ENCODE measurements at places on chromosomes 12 and 14.

GRCh38 chr12:29710104-29710503 lies 73.6 kb downstream of the TMTC1 start:
- no peak for DNase-seq

- peak; percentile 30 for DNase-seq
Observed at GRCh38 chr12:64097366-64098105, 124.6 kb downstream of the KICS2 start.

DNA sequence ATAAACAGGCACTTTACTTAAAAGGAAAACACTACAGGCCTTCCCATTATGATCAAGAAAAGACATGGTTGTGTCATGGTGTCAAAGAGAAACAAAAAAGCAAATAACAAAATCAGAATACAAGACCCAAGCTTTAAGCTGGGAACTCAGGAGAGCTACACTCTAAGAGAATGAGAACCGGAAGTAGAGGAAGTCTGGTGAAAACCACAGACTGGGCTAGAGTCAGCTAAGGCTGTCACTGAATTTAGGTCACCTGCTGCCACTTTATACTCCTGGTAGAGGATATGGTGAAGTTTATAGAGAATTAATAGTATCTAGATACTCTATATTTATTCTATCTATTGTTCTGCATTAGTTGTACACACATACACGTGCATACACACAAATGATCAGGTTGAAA lies 971.7 kb downstream of the FLRT2 start:
- DNase-seq = no peak

GRCh38 chr12:94811611-94812010 lies 161.3 kb upstream of the TMCC3 start:
- DNase-seq = no peak

DNA sequence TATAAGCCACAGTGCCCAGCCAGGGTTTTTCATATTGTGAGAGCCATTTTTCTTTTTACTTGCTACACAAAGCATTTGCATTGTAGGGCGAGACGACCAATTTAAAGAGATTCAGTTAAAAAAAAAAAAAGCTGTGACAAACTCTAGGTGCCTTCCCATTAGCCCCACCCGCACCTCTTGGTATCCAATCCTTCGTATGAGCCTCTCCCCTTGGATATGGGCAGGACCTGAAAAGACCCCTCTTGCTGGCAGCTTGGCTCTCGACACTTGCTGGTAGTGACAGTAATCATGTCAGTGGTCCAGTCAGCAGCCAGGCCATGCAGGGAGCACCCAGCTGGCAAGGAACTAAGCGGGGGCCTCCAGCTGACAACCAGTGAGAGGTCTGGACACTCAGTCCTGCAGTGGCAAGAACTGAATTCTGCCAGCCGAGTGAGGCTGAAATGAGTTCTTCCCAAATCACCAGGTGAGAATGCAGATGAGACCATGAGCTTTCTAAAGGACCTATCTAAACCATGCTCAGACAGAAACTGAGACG lies 46.5 kb downstream of the SINHCAF start:
- DNase-seq = no peak

DNA sequence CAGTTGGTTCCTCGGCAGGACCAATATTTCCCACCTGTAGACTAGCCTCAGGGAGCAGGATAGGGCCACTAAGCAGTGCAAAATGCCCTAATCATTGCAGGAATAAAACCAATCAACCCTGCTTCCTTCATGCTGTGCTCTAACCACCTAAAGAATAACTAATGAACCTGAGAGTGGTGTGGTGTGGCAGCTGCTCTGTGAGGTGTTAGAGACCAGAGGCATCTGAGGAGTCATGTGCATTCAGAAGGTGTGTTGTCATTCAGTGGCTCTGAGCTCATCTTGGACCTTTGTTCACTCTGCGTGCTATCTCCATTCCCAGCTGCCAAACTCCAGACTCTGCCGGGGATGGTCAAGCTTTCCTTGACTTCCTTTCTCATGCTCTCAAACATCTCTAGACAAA lies 136.7 kb upstream of the EGLN3 start:
- no peak for DNase-seq

DNA sequence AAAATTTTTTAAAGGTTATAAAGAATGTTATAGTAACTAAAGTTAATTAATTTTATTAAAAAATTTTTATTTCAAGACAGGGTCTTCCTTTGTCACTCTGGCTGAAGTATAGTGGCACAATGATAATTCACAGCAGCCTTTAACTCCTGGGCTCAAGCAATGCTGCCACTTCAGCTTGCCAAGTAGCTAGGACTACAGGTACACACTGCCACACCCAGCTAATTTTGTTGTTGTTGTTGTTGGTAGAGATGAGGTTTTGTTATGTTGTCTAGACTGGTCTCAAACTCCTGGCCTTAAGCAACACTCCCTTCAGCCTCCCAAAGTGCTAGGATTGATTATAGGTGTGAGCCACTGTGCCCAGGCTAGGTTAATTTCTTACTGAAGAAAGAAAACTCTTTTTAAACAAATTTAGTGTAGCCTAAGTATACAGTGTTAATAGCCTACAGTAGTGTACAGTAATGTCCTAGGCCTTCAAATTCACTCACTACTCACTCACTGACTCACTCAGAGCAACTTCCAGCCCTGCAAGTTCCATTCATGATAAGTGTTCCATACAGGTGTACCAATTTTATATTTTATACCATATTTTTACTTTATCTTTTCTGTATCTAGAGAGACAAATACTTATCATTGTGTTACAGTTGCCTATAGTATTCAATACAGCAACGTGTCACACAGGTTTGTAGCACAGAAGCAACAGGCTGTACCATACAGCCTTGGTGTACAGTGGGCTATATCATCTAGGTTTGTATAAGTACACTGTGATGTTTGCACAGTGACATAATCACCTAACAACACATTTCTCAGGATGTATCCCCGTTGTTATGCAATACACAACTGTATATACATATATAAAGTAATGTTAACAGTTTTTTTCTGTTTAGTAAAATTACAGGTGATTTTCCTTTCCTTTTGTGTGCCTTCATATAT lies 24.7 kb upstream of the DNAAF2 start:
- DNase-seq = no peak

DNA sequence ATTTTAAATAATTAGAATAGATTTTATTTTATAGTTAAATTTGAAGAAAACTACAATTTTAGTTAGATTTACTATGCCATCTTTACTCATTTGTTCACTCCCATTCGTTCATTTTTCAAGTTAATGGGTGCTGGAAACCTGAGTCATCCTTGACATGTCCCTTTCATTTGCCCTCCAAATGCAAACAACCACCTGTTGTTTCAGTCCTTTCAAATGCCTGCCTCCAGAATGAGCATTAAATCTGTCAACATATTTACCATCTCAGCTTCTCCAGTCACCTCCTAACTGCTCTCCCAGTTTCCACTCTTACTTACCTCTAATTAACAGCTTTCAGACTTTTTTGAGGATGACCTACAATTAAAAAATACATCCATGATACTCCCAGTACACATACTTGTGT lies 375.5 kb downstream of the RAD51B start:
- DNase-seq = no peak

GRCh38 chr12:52814710-52815155 lies 817 bp upstream of the KRT4 start:
- no peak for DNase-seq

- DNase-seq = no peak
Observed at GRCh38 chr12:24537083-24537860, 411.6 kb downstream of the BCAT1 start.

GRCh38 chr12:108633534-108634248 lies at the start of gene SELPLG:
Gene SELPLG (minus strand): TSS chr12:108633894. CDS start chr12:108624307, 9,587 bp downstream.
- DNase-seq = no peak

DNA sequence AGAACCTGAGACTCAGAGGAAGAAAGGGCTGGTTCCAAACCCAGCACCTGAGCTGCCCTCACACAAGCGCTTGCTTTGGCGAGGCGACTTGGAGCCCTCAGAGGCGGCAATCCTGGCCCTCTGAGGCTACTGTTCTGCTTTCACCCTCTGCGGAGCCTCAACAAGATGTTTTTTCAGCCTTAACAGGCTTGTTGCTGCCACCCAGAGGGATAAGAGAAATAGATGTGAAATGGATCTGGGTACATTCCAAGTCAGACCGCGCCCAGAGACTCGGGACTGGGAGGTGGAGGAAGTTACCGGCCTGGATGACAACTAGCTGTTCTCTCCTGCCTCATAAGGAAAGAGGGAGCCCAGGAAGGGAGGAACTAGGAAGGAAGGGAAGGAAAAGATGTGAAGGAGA lies 89.6 kb downstream of the TTC7B start:
- DNase-seq = peak; percentile 64

DNA sequence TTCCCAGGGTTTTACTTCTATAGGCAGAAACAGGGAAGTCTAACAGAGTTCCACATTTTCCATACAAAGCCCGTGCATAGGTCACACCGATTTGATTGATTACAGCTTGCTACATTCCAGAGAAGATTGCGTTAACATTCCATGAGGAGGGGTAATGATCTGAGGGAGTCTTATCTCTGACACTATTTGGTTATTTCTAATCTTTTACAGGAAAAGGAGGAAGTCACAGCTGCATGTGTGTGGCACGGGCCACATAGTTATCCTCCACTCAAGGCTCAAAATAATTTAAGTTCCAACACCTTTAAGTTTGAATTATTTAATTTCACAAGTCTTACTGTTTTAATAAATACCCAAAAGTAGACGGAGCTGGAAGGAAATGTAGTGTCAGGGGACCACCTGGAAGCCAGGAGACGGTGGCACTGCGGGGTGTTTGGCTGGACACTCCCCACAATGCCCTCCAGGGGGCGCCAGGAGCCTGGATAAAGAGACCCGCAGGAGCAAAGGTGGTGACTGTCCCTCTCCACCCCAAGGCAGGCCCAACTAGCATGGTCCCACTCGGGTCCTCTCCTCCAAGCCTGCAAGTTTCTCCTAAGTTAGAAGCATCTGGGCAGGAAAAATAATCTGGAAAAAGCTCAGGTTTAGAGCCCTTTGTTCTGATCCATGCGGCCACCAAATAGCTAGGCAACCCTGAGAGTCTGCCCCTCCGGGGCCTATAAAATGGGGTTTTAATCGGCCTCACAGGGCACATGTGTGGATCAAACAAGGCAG lies 20.2 kb downstream of the KRT8 start:
- peak; percentile 55 for DNase-seq

GRCh38 chr14:61520576-61520975 lies 174.7 kb upstream of the HIF1A start:
- peak; percentile 82 for DNase-seq

GRCh38 chr12:44294649-44295048 lies 458.8 kb downstream of the TMEM117 start:
- DNase-seq = no peak

DNA sequence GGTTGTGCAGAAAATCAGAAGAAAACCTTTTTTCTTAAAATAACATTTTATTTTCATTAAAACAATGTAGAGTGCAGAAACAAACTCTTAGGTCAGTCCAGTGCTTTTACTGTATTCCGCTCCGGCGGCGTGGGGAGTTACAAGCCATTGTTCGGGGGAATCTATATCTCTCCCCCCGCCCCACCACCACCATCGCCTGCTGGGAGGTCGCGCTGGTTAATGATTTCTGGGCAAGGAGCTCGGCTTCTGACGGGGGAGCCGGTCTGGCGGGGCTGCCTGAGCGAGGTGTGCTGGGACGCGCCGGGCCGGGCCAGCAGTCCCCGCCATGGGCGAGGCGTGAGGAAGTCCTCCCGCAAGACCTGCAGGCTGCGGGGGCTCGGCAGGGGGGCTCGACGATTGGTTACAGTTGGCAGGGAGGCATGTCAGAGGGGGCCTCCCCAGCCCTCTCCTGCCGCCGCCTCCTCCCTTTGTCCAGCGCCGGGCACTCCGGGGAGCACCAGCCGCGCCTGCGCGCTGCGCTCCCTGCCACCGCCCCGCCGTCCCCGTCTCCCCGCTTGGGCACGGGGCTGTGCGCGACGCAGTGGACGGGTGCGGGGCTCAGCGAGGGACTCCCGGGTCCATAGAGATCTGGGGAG lies 1.0 kb upstream of the DUSP6 start:
- DNase-seq = peak; percentile 64

- DNase-seq = no peak
Observed at GRCh38 chr12:107512391-107512790, 173.2 kb upstream of the PWP1 start.

GRCh38 chr12:52788876-52789636 lies 6.9 kb downstream of the KRT3 start:
- DNase-seq = no peak

- no peak for DNase-seq
Observed at GRCh38 chr12:121766290-121767039, 27.0 kb downstream of the RHOF start.

DNA sequence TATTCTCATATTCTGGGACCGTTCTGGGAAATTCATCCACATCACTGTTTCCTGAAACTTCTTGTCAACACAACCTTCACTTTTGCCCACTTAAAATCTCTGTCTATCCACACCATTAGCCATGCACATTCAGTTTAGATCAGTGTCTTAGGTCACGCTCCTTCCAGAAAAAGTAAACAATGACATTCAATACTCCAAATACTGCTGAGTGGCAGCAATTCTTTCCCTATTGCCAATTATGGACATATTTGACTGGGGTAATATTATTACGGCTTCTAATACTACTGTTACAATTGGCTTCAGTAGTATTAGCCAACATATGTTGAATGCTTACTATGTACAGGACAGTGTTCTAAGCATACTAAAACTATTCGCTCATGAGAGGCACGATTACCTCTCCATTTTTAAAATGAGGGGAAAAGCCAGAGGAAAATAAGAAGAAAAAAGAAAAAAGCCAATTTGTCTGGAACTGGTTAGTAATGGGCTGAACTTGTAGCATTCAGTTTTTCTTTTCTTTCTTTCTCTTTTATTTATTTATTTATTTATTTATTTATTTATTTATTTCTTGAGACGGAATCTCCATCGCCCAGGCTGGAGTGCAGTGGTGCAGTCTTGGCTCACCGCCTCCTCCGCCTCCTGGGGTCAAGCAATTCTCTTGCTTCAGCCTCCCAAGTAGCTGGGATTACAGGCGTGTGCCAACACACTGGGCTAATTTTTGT lies 23.4 kb downstream of the LTBR start:
- DNase-seq = no peak

GRCh38 chr12:2605301-2605700 lies 189.5 kb upstream of the FKBP4 start:
- DNase-seq = no peak

GRCh38 chr14:100104523-100105300 lies 39.5 kb downstream of the EVL start:
- peak; percentile 71 for DNase-seq

DNA sequence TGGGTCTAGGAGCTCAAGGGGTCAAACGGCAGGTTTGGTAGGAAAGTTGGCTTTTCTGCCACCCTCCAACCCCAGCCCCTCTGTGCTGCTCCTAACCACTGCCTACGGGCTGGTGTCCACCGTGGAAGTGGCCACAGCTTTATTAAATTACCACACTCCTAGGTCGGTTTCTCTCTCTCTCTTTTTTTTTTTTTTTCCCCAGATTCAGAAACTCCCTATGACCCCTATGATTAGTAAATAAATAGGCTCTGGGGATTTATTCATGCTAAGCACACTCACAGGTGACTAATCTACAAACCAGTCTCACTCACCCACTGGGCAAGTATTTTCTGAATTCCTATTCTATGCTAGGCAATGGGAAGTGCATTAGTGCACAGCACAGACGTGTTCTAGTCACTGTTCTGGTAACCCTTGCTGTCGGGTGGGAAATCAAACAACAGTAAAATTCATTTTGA lies 8.7 kb upstream of the DDX47 start:
- DNase-seq = peak; percentile 91

Data from fibroblast of skin of right quadriceps (primary cell).